B cell (primary cell): ENCODE measurements at places on chromosomes 11 and 22. TPM values are rescaled to one million over a fixed set of nuclear protein-coding genes. Genes with fewer than 3 reads are reported as not detected.

DNA sequence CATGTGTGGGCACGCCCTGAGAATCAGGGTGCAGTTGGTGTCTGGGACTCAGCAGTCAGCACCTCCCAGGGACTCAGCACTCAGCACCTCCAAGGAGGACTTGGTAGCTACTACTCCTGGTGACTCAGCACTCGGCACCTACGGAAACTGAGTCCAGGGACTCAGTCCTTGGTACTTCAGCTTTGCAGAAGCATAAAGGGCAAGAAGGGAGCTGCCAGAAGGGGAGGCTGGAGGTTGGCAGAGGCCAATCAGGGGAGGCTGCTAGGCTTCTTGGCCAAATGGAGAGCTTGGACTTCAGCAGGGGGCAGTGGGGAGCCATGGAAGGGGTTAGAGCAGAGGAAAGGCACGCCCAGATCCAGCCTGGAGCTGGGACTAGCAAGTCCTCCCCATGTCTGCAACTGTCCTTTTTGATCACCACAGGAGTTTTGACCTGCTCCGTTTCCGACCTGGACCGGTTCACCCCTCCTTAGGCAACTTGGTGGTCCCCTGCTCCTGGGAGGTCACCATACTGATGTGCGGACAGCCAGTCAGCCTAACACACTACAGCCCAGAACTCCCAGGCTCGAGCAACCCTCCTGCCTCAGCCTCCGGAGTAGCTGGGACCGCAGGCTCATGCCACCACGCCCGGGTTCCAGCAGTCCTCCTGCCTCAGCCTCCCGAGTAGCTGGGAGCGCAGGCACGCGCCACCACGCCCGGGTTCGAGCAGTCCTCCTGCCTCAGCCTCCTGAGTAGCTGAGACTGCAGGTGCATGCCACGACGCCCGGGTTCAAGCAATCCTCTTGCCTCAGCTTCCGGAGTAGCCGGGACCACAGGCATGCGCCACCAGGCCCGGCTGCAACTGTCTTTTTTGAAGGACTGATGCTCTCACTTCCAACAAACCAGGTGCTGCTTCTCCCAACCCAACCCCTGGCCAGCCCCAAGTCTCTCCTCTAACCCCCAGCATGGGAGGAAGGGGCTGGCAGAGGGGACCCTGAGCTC is 1.5 kb downstream of the ANO9 start:
- no peak overlapping the region for H3K27ac ChIP-seq
- no peak overlapping the region for H3K4me3 ChIP-seq
- H3K36me3 ChIP-seq = no peaks in the 10 kb centered on the region
- peaks cover 14% of the 10 kb centered on the region for H3K4me1 ChIP-seq
- no peaks in the 10 kb centered on the region for H3K27me3 ChIP-seq
- no peak for DNase-seq

RAB6A gene
- 17.2 and 21.6 TPM in 2 replicates for polyA plus RNA-seq

- no peak for DNase-seq
- peaks cover 9% of the 10 kb centered on the region for H3K27me3 ChIP-seq
These were observed 47.1 kb upstream of the SYT13 start for GRCh38 chr11:45333001-45333971.

DNA sequence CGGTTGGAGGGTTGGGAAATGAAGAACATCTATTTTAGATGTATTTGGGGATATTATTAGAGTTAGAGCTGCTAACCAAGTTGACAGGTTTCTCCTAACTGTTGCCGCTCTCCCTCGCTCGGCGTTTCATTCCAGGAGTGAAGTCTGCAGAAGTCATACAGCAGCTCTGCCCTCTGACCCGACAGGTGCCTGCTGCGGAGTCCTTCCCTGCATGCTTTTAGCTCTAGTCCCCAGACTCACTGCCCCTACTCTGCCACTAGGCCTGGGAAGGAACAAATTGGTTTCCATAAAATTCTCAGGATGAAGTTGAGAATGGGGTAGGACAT is 124.9 kb downstream of the DBX1 start:
- DNase-seq = no peak
- no peaks in the 10 kb centered on the region for H3K36me3 ChIP-seq
- H3K4me3 ChIP-seq = no peak overlapping the region
- H3K4me1 ChIP-seq = no peaks in the 10 kb centered on the region
- no peak overlapping the region for H3K27ac ChIP-seq

GRCh38 chr11:111999111-111999510 is 26.1 kb upstream of the DLAT start:
- no peaks in the 10 kb centered on the region for H3K27me3 ChIP-seq
- no peak for DNase-seq
- no peak overlapping the region for H3K4me3 ChIP-seq
- H3K4me1 ChIP-seq = no peaks in the 10 kb centered on the region

GRCh38 chr22:26602127-26602526 is 12.2 kb upstream of the TPST2 start:
- DNase-seq = no peak
- no peak overlapping the region for H3K27ac ChIP-seq
- H3K27me3 ChIP-seq = no peaks in the 10 kb centered on the region
- H3K4me3 ChIP-seq = no peak overlapping the region
- H3K4me1 ChIP-seq = no peaks in the 10 kb centered on the region
- H3K36me3 ChIP-seq = no peaks in the 10 kb centered on the region

GRCh38 chr22:38873469-38874411 is 1.7 kb upstream of the CBX6 start:
- H3K4me1 ChIP-seq = peaks cover 44% of the 10 kb centered on the region
- no peak overlapping the region for H3K27ac ChIP-seq
- no peaks in the 10 kb centered on the region for H3K27me3 ChIP-seq
- H3K4me3 ChIP-seq = no peak overlapping the region

- no peak overlapping the region for H3K4me3 ChIP-seq
- H3K4me1 ChIP-seq = no peaks in the 10 kb centered on the region
- no peak overlapping the region for H3K27ac ChIP-seq
- H3K27me3 ChIP-seq = no peaks in the 10 kb centered on the region
- no peak for DNase-seq
- H3K36me3 ChIP-seq = no peaks in the 10 kb centered on the region
These were observed 255.3 kb downstream of the SBF2 start for GRCh38 chr11:10038521-10039302.

- no peak overlapping the region for H3K27ac ChIP-seq
- H3K4me3 ChIP-seq = no peak overlapping the region
- no peaks in the 10 kb centered on the region for H3K36me3 ChIP-seq
- no peaks in the 10 kb centered on the region for H3K27me3 ChIP-seq
- no peak for DNase-seq
These were observed 268.3 kb downstream of the MN1 start for GRCh38 chr22:27533105-27533745.

- H3K27ac ChIP-seq = no peak overlapping the region
- H3K4me3 ChIP-seq = no peak overlapping the region
- no peak for DNase-seq
- no peaks in the 10 kb centered on the region for H3K4me1 ChIP-seq
These were observed 7.3 kb downstream of the OAF start for GRCh38 chr11:120217941-120218694.

CDC42BPG gene
- polyA plus RNA-seq = 3.7 and 4.4 TPM in 2 replicates

ADORA2A gene
- polyA plus RNA-seq = 30.5 and 32.4 TPM in 2 replicates
